Left kidney (tissue), 8 donors: ENCODE measurements at places on chromosomes 5 and 9. TPM values are rescaled to one million over a fixed set of nuclear protein-coding genes. Genes with fewer than 3 reads are reported as not detected.

Gene CMYA5
- 26.4 TPM for polyA plus RNA-seq

Gene PRDM9
- polyA plus RNA-seq, result 0.15 TPM

Gene MYMK
- polyA plus RNA-seq, result 0.37 TPM

Gene PCDHGA12
- 1.5 TPM for polyA plus RNA-seq

Gene PDE6A
- polyA plus RNA-seq, result 0.25 TPM

Gene EHMT1
- polyA plus RNA-seq, result 78.7 TPM

Gene RAPGEF6
- polyA plus RNA-seq, result 17.3 TPM

Gene CRB2
- polyA plus RNA-seq, result 20.3 TPM
